CD4-positive, alpha-beta T cell treated with Interleukin-6 at 100 ng/mL for 8 hours (primary cell): ENCODE measurements at places on chromosomes 1 and 21.

- DNase-seq = no peak
These were observed at the start of gene CYYR1 for GRCh38 chr21:26572702-26573381. CYYR1 (minus strand) TSS chr21:26573286; CDS start chr21:26572940, 346 bp downstream.

GRCh38 chr1:112618114-112618720 is 724 bp downstream of the ST7L start:
- peak; percentile 41 for DNase-seq

DNA sequence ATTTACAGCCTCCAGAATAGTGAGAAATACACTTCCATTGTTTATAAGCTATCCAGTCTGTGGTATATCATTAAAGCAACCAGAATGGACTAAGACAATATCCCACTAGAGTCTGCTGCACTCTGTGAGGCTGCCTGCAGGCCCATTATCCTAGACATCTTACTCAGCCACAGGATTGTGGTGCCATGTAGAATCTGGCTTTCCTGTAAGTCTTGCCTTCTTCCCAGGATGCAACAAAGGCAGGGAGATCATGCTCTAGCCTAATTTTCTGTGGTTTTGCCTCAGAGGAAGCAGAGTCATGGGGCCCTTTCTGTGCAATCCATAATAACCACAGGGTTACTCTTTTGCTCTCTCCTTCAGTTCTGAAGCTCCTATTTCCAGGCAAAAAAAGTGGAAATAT is 299.1 kb upstream of the DEPDC1 start:
- no peak for DNase-seq

GRCh38 chr1:105894006-105894405 is 1162.5 kb upstream of the PRMT6 start:
- DNase-seq = no peak

GRCh38 chr1:44239331-44239960 is 26.2 kb downstream of the DMAP1 start:
- DNase-seq = no peak
